Cardiac muscle cell (in vitro differentiated cells and primary cell): ENCODE measurements at places on chromosomes 2 and 18.

DNA sequence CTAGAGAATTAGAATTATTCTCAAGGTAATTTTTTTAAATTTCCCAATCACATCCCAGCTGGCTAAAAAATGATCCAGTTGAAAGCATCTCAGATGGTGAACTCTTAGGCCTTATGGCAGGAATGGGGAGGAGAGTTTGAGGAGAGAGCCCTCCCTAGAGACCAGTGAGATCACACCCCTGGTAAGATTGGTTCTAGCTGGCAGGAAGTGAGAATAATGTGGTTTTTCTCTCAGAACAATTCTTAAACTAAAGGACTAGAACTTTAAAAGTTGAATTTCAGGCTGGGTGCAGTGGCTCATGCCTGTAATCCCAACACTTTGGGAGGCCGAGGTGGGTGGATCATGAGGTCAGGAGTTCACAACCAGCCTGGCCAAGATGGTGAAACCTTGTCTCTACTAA lies 120.2 kb downstream of the MYO3B start:
- no peak for DNase-seq

DNA sequence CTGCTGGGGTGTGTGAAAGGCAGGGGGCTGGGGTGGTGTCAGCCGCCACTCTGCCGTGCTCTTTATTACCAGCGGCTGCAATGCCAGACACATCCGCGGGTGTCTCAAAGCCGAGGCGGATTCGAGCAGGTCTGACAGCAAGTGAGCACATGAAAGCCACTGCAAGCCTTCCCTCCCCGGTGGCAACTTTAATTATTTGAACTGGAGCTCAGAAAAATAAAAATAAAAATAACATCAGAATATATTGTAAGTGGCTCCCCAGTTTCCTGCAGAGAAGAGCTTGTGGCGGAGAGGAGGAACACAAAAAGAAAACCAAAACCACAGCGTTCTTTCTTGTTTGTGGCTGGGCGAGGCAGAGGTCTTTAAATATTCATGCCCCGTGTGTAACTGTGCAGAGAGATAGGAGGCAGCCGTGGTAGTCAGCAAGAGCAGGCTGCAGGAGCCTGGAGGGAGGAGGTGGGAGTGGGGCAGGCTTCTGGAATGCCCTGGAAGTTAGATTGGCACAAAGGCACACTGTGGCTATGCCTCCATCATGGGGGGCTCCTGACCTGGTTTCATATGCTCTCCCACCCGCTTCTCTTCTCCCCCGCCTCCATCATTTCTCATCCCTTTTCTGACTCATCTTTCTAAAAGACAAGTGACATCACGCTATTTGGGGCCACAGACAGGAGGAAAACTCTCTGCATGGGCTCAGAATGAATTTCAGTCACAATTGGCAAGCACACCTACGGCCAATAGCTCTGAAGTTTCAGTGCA lies 199.8 kb downstream of the CLIP4 start:
- peak; percentile 11 for DNase-seq

DNA sequence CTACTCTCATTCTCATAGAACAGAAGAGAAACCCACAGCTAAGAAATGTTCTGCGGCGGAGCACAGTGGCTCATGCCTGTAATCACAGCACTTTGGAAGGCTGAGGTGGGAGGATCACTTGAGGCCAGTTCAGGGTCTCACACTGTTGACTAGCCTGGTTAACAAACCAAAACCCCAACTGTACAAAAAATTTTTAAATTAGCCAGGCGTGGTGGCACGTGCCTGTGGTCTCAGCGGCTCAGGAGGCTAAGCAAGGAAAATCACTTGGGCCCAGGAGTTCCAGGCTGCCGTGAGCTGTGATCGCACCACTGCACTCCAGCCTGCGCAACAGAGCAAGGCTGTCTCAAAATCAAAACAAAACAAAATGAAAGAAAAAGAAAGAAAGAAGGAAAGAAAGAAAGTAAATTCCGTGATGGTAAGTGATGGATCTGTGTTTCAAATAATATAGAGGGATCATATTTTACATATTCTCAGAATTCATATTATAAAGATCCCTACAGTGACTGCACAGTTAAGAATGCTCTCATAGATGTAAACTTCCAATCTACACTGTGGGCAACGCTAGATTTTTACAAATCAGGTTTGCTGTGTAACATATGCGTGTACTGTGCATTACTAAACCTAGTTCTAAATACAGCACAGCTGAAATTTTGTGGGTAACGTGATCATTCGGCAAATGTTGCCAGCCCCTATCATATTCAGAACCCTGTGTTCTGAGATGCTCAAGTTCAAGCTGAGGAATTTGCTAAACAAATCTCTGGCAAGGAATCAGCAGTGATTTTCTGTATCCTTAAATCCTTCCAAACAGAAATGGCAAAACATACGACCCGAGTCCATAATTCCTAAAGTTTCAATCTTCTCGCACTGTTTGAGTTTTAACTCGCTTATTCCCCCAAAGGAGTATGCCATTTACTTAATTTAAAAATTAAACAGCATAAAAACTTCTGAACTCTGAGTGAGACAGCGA lies 1.2 kb upstream of the RAB12 start:
- DNase-seq: no peak

- DNase-seq: no peak
These were observed 811.3 kb downstream of the CPS1 start for GRCh38 chr2:211367711-211368110.

- DNase-seq: no peak
These were observed 234.6 kb upstream of the SIX3 start for GRCh38 chr2:44706681-44707553.

DNA sequence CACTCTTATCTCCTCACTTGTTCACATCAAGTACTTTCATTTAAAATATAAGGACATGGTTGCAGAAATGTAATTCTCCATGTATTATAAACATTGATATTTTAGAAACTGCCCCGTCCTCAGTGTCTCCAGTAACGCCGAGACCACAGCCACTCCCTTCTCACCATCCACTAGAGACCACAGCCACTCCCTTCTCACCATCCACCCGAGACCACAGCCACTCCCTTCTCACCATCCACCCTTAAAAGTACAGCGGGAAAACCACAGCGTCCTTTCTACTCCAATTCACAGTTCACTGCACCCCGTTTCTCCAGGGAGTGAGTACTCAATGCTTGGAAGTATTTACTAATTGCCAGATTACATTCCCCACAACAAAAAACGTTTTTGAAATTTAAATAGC lies 1452.2 kb upstream of the ACVR2A start:
- no peak for DNase-seq

DNA sequence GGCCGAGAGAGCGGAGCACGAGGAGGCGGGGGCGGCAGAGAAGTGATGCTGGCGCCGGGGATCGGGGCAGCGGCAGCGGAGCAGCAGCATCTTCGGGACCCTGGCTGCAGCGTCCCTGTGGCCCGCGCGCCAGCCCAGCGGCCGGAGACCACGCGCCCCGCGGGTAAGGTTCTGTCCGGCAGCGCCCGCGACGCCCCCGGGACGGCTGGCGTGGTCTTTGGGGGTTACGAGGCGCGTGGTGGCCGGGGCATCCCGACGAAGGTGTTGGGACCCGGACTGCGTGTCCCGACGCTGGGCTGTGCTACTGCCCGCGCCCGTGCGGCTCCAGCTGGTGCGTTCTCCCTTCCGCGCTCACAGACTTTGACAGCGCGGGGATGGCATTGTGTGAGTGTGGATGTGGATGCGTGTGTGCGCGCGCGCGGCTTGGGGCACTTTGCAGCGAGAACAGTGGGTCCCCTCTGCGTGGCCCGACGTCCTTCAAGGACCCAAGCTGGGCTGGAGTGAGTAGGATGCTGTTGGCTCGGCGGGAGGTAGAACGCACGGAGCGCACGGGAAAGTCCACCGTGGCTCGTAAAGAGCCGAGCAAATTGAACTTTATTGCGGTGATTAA lies 405.0 kb downstream of the XIRP2 start:
- DNase-seq: peak; percentile 27

- DNase-seq: no peak
These were observed 524.4 kb downstream of the BCL11A start for GRCh38 chr2:60028849-60029565.
